K562 (cell line): ENCODE measurements at places on chromosomes 2 and 18. TPM values are rescaled to one million over a fixed set of nuclear protein-coding genes. Genes with fewer than 3 reads are reported as not detected.

- DNase-seq = no peak
Measured at GRCh38 chr2:204027091-204027490, 90.5 kb downstream of the ICOS start.

The VWC2L gene
- total RNA-seq = not detected in 2 replicates

The C1GALT1C1L gene
- total RNA-seq = 1.5 and 1.6 TPM in 2 replicates

The IL1R1 gene
- 1.6 and 2.5 TPM in 2 replicates for total RNA-seq

The SNTG2 gene
- total RNA-seq = not detected in 2 replicates

DNA sequence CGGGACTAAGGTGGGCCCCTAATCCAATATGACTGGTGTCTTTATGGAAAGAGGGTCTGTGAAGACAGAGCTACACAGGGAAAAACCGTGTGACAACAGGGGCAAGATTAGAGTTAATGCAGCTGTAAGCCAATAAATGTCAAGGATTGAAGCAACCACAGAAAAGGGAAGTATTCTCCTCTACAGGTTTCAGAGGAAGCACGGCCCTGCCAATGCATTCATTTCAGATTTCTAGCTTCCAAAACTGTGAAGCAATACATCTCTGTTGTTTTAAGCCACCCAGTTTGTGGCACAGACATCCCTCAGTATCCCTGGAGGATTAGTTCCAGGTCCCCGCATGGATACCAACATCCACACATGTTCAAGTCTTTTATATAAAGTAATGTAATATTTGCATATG, 48.8 kb downstream of the SPP2 start:
- no peak for DNase-seq

The IMPA2 gene
- total RNA-seq = 11.3 and 13.2 TPM in 2 replicates

- no peak for DNase-seq
Measured at GRCh38 chr18:848062-848861, 36.2 kb upstream of the YES1 start.

The PTPN2 gene
- total RNA-seq = 37.6 and 40.3 TPM in 2 replicates

The CHRNG gene
- not detected in 2 replicates for total RNA-seq

The FAM237A gene
- total RNA-seq = not detected in 2 replicates

- no peak for DNase-seq
Measured at GRCh38 chr2:1461507-1462390, 48.5 kb downstream of the TPO start.

DNA sequence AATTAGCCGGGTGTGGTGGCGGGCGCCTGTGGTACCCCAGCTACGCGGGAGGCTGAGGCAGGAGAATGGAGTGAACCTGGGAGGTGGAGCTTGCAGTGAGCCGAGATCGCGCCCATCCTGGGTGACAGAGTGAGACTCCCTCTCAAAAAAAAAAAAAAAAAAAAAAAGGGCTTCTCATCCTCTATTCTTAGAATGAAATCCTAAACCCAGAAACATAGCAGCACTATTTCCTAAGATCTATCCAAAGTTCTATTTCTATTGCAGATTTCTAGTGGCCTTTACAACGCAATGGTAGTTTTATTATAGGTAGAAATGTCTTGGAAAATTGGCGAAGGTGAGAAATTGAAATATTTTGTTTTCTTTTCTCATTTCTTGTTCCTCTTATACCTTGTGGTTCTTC, 501.0 kb upstream of the SETBP1 start:
- DNase-seq = no peak

GRCh38 chr2:216643986-216644659, 10.9 kb downstream of the IGFBP2 start:
- DNase-seq = no peak

DNA sequence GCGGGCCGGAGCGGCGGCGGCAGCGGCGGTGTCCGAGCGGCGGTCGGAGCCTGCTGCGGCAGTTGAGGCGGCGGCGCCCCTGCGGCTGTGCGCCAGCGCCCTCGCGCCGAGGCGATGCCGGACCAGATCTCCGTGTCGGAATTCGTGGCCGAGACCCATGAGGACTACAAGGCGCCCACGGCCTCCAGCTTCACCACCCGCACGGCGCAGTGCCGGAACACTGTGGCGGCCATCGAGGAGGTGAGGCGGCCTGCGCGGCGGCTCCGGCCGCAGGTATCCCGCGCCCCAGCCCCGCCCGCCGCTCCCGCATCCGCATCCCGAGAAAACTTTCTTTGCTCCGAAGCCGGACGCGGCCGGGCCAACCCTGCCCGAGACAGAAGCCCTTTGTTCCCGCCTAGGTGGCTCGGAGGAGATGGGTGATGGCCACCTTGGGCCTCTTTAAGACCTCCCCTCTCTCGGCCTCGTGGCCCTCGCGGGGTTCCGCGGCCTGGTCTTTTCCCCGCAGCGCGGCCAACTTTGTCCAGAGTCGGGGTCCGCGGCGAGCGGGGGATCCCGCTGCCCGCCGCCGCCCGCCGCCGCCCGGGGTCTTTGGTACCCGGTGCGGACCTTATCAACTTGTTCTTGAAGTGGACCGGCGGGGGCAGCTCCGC, 504 bp downstream of the ASAP2 start:
- DNase-seq = no peak

The APCDD1 gene
- 0.07 TPM in 1 of 2 replicates, not detected in the other for total RNA-seq

DNA sequence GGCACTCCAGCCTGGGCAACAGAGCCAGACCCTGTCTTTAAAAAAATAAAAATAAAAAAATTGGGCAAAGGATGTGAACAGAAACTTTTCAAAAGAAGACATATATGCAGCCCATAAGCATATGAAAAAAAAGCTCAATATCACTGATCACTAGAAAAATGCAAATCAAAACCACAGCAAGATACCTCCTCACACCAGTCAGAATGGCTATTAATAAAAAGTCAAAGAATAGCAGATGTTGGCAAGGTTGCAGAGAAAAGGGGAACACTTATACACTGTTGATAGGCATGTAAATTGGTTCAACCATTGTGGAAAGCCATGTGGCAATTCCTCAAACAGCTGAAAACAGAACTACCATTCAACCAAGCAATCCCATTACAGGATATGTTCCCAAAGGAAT, 204.1 kb upstream of the SRD5A2 start:
- DNase-seq = no peak

DNA sequence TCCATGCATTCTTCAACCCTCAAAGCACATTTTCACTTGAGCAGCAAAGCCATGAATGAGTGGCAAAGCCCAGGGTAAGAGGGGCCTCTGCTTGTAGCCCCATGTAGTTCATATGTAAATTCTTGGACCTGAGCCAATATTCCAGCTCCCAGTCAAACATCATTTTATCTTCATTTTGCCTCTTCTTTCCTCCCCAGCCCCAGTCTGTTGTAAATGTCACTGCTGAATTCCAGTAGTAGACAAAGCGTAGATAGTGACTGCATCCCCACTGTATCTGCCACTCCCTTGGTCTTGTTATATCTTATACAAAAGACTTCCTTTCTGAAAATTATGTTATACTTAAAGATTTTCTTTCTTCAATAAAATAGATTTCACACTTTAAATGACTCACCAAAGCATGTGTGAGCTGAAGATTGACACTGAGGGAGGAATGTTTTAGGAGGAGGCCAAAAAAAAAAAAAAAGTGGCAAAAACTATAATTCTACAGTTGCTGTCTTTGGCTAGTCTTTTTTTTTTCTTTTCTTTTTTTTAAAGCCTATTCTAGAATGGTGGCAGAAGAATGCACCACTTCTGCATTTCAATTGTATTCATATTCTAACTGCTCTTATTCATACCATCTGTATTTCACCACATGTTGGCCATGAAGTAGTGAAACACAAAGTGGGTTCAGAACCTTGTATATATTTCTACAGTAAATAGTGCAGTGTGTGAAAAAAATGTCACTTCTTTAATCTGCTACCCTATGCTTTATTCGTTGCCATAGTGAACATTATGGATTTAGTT, 306.1 kb downstream of the CPS1 start:
- DNase-seq = no peak

The CAPN14 gene
- total RNA-seq = not detected in 2 replicates

The CCDC74B gene
- 1.0 and 1.4 TPM in 2 replicates for total RNA-seq

DNA sequence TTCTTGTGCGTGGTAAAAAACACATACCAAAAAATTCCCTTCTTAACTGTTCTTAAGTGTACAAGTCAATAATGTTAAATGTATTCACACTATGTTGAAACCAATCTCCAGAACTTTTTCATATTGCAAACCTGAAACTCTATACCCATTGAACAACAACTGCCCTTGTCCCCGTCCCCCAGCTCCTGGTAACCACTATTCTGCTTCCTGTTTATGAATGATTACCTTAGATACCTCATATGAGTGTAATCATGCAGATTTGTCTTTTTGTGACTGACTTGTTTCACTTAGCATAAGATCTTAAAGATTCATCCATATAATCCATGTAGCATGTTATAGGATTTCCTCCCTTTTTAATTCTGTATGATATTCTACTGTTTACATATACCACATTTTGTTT, 59.9 kb downstream of the NAT8 start:
- DNase-seq = no peak

DNA sequence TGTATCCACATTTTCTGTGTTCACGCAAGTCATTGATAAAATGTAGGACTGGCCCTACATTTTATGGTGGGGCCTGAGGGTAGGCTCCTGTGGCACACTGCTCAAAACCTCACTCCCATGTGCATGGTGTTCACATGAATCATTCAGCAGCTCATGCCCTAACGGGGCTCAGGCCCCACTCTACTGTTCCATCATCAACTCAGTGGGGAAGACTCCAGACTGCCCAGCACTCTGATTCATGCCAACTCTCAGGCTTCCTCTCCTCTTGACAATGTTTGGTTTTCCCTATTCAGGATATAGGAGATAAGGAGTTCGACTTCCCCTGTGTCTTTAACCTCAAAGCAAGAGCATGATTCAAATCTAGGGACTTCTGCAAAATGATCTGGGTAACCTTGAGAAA, 92.0 kb upstream of the BOD1L2 start:
- DNase-seq = no peak

The ABCA12 gene
- 0.02 TPM in 2 replicates for total RNA-seq

DNA sequence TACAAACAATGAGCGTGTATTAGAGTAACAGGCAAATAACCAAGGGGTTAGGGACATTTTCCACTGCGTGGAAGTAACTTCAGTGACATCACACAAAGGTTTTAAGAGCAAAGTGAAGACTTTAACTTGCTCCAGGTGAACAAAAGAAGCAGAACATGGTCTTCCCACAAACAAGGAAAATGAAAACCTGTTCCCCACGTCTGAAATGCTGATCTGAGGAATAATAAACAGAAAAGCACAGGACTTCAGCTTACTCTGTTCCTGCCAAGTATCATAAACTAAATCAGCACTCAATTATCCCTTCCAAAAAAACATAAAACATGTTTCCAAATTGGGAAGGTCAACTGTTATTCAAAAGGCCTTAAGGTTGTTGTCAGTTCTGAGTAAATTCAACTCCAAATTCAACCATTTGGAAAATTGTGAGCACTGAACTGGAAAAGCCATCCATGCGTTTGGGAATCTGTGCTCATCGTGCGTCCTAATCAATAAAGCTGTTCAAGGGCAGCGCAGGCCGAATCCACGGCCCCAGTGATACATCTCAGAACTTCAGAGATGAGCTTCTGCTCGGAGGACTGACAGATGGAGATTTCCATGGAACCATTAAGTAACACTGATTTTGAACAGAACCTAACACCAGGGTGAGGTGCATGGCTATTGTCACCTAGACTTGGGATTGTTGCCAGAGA, 7.7 kb upstream of the SNTG2 start:
- no peak for DNase-seq

- DNase-seq = no peak
Measured at GRCh38 chr2:145235312-145235711, 715.4 kb upstream of the ZEB2 start.

The PIEZO2 gene
- 1.4 and 1.6 TPM in 2 replicates for total RNA-seq

DNA sequence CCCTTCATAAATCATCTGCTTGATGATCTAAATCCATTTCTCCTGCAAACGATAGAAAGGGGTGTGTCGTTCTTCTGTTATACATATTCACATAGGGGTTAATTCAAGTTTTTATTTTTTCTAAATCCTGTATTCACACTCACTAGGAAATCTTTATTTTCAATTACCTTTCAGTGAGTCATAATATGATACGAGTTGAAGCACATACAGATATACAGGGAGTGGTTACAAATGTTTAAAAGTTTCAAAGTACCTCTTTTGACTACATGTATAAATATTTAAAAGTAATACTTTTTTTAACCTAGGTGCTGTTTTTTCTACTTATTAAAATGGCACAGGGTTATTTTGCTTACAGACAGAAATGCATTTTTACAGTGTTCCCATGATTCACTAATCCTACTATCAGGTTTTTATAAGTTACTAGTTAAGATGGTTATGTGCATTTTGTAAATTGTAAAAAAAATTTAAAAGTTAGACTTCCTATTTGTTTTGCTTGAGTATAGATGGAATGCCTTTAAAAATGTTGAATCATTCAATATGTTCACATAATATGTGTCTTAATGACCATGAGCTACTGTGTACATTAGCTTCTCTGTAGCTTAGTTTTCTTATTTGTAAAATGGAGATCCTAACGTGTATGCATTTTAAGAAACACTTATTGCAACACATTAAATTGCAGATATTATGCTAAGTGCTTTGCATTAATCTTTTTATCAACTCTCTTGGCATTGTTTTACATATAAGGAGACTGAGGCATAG, 1378.1 kb downstream of the DSC3 start:
- no peak for DNase-seq

DNA sequence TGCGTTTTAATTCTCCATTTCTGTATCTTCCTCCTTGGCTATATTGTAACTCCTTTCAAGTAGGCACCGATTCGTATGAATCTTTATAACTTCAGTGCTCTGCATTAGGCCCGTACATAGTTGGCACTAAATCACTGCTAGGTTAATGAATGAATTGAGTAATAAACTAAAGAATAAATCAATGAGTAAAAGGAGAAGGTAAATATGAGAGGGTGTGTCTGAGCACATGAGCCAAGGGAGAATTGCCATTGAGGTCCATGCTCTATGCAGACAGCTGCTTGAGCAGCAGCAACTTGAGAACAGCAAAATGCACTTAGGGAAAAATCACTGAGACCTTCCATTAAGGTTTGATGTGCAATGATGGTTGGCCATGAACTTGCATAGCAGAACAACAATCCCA, 11.2 kb upstream of the TRPM8 start:
- DNase-seq = no peak

DNA sequence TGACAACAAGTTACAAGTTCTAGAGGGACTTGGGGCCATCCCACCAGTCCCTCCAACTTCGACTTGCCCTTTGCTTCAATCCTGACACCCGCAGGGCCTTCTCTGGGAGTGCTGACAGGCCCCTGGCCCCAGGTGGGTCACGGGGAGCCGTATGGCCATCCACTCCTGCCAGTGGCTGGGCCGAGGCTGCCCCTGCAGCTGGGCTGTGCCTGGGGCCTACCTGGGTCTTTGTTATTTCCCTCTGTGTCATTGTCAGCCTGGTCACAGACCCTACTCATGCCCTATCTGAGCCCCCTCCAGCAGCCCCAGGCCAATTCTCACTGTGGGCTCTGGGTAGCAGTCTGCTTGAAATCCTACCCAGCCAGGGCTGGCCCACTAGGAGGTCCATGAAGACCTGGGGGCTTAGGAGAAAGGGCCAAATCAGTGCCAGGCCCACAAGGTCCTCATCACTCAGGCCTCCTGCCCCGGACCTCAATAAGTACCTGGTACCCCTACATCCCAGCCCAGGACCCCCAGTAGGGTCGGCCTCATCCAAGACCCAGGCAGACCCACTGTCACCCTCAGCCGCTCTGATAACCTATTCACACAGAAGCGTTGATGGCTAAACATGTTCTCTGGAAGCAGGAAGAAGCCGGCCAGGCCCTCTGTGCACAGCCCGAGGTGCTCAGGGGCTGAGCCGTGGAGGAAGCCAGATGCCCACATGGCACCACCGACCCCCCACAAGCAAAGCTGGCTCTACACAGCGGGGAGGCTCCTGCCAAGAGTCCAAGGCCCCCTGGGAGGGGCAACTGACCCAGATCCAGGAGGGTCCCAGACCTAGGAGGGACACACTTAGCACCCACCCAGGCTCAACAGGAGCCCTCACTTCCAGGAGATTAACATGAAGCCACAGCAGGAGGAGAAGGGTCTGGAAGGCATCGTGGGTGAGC, 57.7 kb downstream of the BIN1 start:
- DNase-seq = no peak
